Activated naive CD4-positive, alpha-beta T cell (primary cell): ENCODE measurements at places on chromosomes 1 and 21.

GRCh38 chr1:24236789-24237371 is 49.8 kb upstream of the IFNLR1 start:
- no peak for DNase-seq

GRCh38 chr1:36156329-36157114 is 562 bp downstream of the MAP7D1 start:
- DNase-seq, result peak; percentile 19

- DNase-seq, result no peak
Observed at GRCh38 chr1:50873458-50874187, 86.4 kb downstream of the FAF1 start.

- DNase-seq, result no peak
Observed at GRCh38 chr1:236342403-236343245, 51.5 kb upstream of the EDARADD start.

DNA sequence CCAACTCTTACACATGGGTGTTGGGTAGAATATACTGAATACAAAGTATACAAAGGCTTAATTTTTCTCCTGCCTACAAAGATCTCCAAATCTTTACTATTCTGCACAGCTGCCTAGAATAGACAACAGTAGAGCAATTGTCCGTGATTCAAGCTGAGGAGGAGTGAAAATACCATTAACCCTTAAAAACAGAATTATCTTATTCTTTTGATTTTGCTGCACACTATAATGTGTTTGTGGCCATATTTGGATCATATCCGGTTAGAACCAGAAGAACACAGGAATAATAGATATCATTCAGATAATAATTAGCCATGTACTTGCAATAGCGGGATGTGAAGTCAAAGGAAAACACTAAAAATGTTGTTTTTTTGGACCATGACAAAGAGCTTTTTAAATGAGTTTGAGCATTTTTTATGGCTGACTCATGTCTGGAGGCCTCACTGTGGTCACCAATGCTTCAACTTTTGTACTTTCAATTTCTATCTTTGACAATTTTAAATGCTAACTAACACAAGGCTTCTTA is 197.6 kb upstream of the FOXD3 start:
- no peak for DNase-seq

DNA sequence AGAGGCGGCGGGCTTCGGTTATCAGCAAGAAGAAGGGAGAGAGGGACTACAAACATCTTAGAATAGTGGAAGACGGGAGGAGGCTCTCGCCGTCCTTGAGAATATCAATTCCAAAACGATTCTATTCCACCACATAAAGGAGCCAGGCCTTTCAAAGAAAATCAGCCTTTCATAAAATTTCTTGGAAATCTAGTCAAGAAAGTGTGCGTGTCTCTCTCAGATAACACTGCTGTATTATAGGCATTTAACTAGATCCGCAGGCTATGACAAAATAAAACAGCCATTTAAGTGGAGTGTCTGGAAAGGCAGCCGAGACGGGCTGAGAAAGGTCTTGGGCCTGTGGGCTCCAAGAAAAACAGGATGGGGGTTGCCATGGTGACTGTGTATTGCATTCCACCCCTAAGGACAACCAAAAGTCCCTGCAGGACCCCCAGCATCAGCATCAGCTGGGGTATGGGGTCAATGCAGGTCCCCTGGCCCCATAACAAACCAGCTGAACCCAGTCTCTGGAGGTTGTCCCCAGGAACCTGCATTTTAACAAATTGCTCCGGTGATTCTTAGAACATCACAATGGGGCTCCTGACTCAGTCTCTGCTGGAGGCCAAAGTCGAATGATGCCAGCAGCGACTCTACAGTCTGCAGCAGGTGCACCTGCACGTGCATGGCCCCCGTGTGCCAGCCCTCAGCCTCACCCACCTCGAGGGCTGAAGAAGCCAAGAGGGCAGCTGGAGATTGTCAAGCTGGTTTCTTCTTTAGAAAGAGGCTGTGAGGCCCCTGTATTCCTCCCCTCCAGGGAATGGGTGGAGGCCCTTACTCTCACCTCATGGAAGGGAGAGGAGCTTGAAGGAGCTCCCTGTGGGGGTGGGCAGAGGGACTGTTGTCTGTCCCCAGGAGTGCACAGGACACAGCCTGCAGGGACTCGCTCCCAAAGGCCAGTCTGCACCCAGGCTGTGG is 287.4 kb downstream of the NPHP4 start:
- no peak for DNase-seq

GRCh38 chr1:245475961-245476516 is 321.3 kb downstream of the KIF26B start:
- DNase-seq, result no peak

- no peak for DNase-seq
Observed at GRCh38 chr1:163537809-163538208, 216.1 kb downstream of the NUF2 start.

DNA sequence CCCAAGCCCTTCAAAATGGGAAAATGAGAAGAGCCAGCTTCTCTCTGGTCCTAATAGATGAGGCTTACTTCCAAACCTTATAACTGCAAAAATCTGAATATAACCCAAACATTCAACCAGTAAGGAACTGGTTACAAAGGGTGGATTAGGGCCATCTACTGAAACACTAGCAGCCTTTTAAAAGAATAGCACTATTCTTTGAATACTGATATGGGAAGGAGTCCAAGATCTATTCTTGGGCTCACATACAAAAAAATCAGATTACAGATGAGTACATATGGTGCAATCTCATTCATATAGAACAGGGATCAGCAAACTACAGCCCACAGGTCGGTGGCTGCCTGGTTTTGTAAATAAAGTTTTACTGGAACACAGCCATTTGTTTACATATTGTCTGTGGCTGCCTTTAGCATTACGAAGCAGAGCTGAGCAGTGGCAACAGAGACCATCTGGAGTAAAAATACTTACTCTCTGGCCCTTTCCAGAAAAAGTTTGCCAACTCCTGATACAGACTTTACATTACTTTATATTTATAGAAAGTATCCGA is 167.7 kb downstream of the ZSCAN20 start:
- no peak for DNase-seq

DNA sequence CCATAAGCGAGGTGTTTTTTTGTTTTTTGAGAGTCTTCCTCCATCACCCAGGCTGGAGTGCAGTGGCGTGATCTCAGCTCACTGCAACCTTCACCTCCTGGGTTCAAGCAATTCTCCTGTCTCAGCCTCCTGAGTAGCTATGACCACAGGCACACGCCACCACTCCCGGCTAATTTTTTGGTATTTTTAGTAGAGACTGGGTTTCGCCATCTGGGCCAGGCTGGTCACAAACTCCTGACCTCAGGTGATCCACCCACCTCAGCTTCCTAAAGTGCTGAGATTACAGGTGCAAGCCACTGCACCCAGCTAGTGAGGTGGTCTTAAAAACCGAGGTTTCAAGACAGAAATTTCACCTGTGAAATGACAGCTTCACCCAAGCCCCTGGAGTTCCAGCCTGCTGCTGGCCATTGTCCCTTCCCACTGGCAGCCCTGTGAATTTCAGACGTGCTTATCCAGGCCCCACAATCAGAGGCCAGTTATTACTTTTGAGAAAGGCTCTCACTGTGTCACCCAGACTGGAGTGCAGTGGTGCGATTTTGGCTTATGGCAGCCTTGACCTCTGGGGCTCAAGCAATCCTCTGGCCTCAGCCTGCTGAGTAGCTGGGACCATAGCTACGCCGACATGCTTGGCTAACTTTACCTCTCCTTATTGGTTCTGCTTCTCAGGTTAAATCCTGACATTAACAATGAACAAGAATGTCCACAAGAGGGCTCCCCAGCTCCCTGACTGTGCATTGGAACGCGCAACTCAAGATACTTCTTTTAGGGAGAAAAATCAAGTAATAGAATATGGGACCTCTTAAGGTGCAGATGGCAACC is 19.4 kb downstream of the ENO1 start:
- DNase-seq, result no peak

GRCh38 chr1:205438213-205439158 is 16.6 kb upstream of the LEMD1 start:
- no peak for DNase-seq
